ENCODE measurements at places on chromosomes 7 and 10.

- DNase-seq = no peak
Measured at GRCh38 chr7:131890176-131890575, 333.7 kb upstream of the PODXL start.

DNA sequence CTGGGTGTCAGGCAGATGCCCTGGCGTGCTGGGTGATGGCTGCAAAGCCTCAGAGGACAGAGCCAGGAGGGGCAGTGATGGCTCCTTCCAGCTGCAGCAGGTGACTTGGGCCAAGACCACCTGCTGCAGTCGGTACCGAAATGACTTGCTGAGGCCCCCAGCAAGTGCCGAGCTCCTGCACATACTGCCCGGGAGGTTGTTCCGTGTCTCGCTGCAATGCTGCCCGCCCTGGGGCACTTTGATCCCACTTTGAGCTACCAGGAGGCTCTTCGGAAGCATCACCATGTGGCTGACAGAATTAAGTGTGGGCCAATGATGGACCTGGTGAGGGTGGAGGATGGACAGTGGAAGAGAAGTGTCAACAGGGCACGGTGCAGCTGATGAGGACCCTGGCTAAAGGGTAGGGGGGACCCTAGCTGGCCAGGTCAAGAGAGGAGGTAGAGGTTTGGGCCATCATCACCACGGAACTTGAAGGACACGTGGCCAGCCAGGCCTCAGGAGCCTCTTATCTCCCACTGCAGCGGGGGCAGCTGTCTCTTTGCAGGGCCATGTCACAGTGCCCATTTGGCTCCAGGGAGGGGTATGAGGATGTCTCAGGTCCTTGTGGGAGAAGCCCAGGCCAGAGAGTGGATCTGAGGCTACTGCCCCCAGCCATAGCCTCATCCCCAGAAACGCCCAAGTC is 51.1 kb upstream of the NANOS1 start:
- no peak for DNase-seq

GRCh38 chr7:22589641-22590201 is 89.7 kb upstream of the STEAP1B start:
- DNase-seq = no peak

- DNase-seq = no peak
Measured at GRCh38 chr10:44385026-44385695, at the start of gene CXCL12. Gene CXCL12 (minus strand): TSS chr10:44385097. CDS start chr10:44385005, 92 bp downstream.

DNA sequence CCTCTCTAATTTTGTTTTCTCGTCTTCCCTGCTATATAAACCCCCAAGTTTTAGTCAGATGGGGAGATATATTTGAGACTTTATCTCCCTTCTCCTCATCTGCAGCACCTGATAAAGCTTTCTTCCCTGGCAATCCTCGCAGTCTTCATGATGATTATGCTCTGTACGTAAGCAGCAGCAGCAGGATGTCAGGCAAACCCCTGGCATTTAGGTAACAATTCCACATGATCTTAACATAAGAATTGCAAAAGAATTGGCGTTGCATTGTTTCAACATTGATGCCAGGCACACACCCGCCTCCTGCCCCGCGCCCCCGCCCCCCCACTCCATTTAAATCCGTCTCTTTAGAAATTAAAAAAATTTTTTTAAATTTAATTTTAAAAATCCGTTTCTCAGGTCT is 6.1 kb downstream of the PKD1L1 start:
- no peak for DNase-seq

DNA sequence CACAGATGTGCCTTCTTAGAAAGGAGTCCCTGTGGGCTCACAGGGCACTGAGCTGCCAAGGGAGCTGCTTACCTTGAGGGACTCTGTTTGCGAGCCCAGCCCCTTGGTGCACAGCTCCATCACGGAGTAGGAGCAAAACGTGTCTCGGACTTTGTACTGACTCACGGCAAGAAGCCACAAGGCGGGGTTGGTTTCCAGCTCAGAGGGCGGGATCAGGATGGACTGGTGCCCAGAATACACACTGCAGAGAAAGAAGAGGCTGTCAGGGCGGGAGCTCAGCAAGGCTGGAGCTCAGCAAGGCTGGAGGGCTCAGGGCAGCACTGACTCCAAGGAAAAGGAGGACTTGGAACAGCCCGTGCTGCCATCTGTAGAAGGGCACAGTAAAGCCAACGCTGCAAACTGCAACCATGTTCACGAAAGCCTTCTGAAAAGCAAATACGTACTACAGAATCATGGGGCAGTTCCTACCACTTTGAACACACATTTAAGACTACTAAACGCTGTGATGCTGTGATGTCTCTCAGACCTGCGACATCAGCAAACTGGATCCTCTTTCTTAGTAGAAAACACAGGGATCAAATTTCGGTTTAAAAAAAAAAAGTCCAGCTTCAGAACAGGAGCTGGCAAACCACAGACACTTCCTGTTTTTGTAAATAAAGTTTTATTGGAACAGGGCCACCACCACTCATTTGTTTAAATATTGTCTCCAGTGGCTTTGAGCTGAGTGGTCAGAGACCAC is 194.3 kb downstream of the ZMYND11 start:
- peak; percentile 61 for DNase-seq

- no peak for DNase-seq
Measured at GRCh38 chr7:115654384-115655214, 376.0 kb downstream of the TFEC start.

- DNase-seq = no peak
Measured at GRCh38 chr10:123245264-123245663, 91.1 kb downstream of the BUB3 start.

DNA sequence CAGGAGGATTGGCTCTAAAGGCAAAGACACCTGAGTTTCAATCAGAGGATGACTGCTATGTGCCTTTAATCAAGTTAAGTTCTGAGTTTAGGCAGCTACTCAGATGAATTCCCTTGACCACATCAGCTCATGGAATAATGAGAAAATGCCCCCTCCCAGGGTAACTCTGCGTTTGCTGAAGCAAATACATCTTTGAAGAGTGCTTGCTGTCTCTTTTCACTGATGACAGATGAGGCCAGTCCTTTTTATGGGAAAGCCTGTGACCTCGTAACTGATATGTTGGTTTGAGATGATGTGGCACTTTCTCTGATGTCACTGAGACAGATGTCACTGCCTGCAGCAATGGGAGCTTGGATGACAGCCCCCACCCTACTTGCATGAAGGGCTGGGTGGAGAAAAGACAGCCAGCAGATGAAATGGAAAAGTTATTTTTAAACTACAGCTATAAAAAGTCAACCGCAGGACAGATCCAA is 43.7 kb upstream of the DGKI start:
- peak; percentile 27 for DNase-seq

- DNase-seq = peak; percentile 67
Measured at GRCh38 chr10:6045314-6045848, 16.8 kb downstream of the IL2RA start.

- DNase-seq = no peak
Measured at GRCh38 chr7:95609277-95609971, 13.1 kb upstream of the PDK4 start.

DNA sequence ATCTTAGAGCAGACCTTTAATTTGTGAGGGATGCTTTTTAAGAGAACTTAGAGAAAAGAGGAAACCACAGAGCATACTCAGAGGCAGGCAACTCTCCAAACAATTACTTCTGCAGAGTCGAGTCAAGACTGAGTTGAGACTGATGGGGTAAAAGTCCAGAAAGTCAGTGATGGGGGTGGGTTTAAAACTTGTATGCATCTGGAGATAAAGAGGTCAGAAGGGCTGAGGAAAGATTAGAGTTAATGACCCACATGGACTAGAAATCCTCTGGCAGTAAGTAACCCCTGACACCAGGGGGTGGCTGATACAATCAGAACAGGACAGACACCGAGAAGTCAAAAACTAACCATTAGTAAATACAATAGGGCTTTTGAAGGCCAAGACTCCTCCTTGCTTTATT is 42.4 kb upstream of the SEPTIN7 start:
- DNase-seq = no peak

- no peak for DNase-seq
Measured at GRCh38 chr7:141220263-141220880, 146.5 kb downstream of the TMEM178B start.

- no peak for DNase-seq
Measured at GRCh38 chr10:102234888-102235597, 6.3 kb downstream of the PITX3 start.

DNA sequence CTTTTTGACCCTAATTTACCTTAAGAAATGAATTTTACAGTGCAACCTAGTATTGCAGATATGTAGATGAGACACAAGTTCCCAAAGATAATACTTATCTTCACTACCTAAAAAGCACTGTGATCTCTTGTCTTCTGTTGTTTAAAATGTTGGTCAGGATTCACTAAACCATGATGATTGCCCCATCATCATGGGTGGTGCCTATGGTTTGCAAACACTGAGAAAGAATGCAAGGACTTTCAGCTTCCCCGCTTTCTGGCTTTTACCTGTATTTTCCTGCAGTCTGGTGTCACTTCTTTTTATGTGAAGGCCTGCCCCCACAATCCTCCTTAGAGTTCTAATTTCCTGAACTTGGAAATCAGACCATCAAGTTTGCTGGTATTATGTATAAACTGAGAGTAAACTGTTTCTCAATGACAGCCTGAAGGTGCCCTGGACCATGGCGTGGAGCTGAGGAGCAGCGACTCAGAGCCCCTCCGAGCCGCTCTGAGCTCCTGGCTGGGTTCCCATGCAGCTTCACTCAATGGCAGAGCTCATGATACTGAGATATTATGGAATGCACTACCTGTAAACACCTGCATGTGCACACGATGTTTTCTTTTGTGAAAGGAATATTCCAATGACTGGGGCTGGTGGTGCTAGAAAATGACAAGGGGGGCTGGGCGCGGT is 118.4 kb upstream of the EFCAB10 start:
- DNase-seq = no peak

Data from activated CD4-positive, alpha-beta memory T cell treated with anti-CD3 and anti-CD28 coated beads for 36 hours (primary cell).